ENCODE measurements at places on chromosomes 1 and 21.

- DNase-seq, result no peak
Measured at GRCh38 chr1:243465081-243465480, 209.2 kb downstream of the SDCCAG8 start.

- DNase-seq, result no peak
Measured at GRCh38 chr1:160186246-160186645, 4.1 kb upstream of the CASQ1 start.

GRCh38 chr1:197915260-197915861, 1.8 kb upstream of the LHX9 start:
- DNase-seq, result no peak

GRCh38 chr1:150579945-150580642, 684 bp upstream of the MCL1 start:
- DNase-seq, result no peak

DNA sequence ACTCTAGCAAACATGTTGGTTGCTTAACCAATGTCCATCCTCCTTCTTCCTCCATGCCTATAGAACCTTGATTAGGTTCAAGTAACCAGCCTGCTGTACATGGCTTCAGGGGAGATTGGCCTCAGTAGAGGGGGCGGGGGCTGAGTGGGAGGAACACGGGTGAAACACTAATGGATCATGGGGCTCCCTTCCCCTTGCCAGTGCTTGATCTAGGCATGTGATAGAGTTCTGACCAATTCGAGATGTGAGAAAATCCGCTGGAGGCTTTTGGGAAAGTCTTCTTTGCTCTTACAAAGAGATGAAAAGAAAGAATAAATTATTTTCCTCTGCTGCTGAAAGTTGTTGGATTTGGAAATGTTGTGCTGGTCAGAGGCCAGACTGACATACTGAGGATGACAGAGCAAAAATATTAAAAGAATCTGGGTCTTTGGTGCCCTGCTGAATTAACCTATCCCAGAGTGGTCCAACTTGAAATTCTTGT, 5.2 kb upstream of the OTUD7B start:
- DNase-seq, result no peak

- no peak for DNase-seq
Measured at GRCh38 chr1:184823080-184823479, 68.4 kb upstream of the EDEM3 start.

DNA sequence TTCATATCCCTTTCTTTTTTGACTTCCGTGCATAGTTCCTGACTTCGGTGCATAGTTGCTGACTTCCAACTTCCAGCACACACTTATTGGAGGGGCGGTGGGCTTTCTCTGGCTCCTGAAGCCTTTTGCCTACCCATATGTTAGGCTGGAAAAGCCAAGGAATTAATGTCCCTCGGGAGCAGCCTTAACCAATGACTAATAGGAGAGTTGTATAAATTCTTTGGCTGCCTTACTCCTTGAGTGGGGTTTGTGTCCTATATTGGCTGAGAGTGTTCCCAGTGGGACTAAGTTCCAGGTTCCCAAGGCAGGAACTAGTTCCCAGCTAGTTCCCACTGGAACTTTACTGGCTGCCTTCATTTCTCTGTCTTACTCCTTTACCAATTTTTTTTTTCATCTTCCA, 105.7 kb downstream of the ZNF326 start:
- DNase-seq, result no peak

- no peak for DNase-seq
Measured at GRCh38 chr21:28431022-28431421, 561.7 kb downstream of the LTN1 start.

GRCh38 chr1:185787238-185787637, 53.0 kb downstream of the HMCN1 start:
- DNase-seq, result no peak

GRCh38 chr1:17270891-17271765, 22.2 kb downstream of the PADI3 start:
- DNase-seq, result no peak

GRCh38 chr21:33078907-33079582, 9.1 kb downstream of the OLIG1 start:
- peak; percentile 62 for DNase-seq

DNA sequence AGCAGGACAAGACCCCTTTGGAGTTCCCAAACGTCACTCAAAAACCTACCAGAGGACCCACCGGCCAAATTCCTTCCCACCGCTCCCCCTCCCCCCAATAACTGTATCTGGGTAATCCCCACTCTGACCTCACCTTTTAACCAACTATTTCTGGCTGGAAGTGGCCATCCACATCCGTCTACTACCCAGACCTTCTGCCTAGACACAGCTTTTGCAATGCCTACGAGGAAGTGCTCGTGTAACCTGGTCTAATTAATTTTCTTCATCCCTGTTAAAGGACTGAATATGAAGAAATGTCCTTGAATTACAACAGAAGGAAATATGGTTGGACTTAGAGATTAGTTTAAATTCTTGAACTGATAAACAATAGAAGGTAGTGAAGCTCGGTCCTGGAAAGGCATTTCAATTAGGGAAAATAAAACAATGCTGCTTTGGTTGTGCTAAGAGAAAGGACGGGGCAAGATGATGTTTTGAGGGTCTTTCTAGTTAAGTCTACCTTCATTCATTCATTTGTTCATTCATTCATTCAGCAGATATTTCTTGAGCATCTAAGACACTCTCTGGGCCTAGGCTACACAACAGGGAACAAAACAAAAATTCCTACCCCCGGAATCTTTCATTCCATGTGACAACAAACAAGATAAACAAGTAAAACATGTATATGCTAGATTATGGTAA, 18.8 kb downstream of the AVPR1B start:
- DNase-seq, result no peak

GRCh38 chr1:230084408-230085177, 17.6 kb downstream of the GALNT2 start:
- DNase-seq, result peak; percentile 79

DNA sequence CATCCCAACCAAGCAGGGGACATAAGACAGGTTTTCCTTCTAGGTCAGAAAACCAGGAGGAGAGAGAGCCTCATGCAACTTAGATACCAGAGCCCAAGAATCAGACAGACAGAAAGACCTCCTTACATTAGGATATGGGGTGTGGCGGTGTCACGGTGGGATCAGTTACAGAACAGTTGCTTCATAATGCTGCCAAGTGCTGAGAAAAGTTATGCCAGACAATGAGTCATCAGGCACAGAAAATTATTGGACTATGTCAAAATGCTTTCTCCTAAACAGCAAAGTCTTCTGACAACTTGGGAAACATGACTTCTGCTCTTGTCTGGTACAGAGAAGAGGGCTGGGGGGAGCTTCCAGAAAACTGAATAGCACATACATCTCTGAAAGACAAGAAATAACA, 1120.2 kb upstream of the TMPRSS15 start:
- no peak for DNase-seq

DNA sequence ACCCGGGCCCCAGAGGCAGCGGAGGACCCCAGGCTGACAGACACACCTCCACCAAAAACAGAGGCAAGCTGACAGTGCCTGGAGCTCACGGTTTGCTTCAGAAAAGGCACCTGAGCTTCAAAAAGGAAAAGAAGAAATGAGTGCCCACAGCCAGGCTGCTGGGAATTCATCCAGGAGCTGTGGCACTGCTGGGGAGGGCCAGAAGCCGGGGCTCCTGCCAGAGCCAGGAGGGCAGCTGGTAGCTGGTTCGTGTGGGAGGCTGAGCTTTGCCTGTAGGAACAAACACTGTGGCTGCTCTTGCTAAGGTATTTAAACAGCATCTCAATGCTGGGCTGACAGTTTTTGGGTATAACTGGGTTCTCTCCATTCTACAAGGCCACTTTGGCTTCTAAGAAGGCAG, 19.5 kb downstream of the KCNJ6 start:
- DNase-seq, result no peak

DNA sequence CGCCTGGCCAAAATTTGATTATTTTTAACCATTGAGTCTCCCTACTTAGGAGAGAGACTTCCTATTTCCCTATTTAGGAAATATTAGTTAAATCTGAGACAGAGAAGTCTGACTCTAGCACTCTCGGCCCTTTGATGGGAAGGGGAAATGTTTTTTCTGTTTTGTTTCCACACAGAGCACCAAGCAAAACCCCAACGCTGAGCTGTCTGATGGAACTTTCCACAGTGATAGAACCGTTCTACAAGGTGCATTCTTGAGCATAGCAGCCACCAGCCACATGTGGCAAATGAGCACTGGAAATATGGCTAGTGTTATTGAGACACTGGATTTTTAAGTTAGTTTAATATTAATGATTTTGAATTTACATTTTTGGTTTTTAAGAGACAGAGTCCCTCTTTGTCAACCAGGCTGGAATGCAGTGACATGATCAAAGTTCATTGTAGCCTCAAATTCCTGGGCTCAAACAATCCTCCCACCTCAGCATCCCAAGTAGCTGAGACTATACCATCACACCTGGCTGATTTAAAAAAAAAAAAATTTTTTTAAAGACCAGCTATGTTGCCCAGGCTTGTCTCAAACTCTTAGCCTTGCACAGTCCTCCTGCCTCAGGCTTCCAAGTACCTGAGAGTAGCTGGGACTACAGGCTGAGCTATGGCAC, 77.3 kb upstream of the GALNT2 start:
- no peak for DNase-seq

DNA sequence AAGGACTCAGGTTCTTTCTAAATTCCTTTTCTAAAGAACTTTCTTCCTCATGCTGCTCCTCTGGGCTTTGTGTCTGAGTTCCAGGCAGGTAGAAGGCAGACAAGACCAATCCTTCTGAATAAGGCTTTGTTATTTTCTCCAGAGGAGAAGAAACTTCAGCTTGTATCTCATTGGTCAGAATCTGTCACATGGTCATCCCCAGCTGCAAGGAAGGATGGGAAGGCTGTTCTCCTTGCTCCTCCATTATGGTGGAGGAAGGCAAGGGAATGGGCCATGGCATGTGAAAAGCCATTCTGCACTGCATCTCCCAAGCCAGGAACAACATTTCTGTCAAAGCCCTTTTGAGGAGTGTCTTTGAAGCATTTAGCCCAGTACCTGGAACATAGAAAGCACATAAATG, 50.6 kb upstream of the NTPCR start:
- DNase-seq, result no peak

DNA sequence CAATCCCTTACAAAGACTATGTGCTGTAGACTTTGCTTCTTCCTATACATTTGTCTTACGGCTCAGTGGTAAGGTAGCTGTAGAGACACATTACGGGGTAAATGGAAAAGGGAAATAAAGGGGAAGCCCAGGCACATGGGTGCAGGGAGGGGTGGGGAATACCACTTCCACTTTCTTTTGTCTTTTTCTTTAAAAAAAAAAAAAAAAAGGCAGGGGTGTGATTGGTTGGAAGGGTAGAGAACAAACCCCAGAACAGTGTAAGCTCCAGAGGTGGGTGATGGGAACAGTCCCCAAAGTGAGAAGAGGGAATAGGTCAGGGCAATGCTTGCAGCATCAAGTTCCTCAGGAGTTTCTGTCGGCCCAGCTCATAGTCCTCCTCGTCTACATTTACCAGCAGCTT, 3.9 kb downstream of the NIT1 start:
- no peak for DNase-seq

GRCh38 chr1:184053881-184054280, 2.4 kb downstream of the TSEN15 start:
- no peak for DNase-seq

- peak; percentile 19 for DNase-seq
Measured at GRCh38 chr21:43193088-43193650, 24.4 kb downstream of the CRYAA start.

- peak; percentile 67 for DNase-seq
Measured at GRCh38 chr1:110637475-110637874, 31.3 kb upstream of the KCNA2 start.

GRCh38 chr1:199279872-199280645, 641.2 kb downstream of the PTPRC start:
- DNase-seq, result no peak

DNA sequence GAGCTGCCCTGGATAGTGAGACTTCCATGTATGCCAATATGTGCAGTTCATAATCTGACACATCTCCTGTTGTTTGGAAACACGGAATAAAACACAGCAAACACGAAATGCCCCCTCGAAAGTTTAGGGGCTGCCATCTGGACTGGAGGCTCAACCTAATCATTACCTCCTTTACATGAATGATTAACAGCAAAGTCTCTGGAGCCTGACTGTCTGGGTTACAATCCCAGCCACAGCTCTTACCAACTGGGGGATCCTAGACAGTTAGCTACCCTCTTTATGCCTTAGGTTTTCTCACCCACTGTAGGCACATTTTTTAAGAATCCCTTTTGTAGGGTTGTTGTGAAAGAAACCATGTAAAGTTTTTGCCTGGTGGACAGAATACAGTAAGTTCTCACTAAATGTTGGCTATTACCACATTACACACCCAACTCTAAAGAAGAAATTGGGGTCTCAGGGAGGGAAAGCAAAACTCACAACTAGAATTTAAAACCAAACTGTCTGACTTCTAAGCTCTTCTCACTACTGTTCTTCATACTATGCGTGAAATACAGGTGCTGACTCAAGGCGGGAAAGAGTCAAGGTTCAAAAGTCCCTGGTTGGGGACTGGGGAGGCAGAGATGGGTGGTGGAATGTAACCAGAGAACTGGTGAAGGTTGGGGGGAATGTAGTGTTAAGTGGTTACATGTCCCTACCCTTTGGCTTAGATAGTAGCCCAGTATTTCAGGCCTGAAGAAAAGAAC, 24.2 kb downstream of the CYP4A22 start:
- DNase-seq, result no peak

- DNase-seq, result no peak
Measured at GRCh38 chr1:12415038-12415466, 185.2 kb downstream of the VPS13D start.

DNA sequence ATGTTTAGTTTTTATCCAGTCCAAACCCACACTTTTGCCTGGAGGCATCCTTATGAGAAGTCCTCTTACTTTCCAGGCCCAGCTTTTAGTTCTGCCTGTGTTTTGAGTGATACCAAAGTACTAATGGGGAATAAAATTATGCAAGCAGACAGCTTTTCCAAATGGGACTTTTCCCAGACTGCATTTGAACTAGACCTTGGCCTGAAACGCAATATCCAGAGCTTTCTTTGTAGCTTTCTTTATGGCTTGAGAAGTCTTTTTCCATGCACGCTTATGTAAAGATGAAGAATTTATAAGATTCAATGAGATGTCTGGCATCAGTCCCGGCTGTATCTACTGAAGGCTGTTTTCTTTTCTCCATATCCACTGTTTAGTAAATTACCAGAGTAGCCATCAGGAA, 236.6 kb upstream of the RAB4A start:
- DNase-seq, result no peak

- DNase-seq, result peak; percentile 58
Measured at GRCh38 chr1:205543351-205544301, 39.2 kb downstream of the CDK18 start.

GRCh38 chr1:3342960-3343359, 111.5 kb upstream of the ARHGEF16 start:
- DNase-seq, result no peak

GRCh38 chr1:165877940-165878556, 50.6 kb downstream of the UCK2 start:
- DNase-seq, result no peak

Measured in activated effector memory CD4-positive, alpha-beta T cell treated with anti-CD3 and anti-CD28 coated beads, Interleukin-2, amount 50 U/mL, for 16 hours (primary cell).